ENCODE measurements at places on chromosomes 1 and 21.

- DNase-seq: no peak
Measured at GRCh38 chr1:13813398-13814012, 113.5 kb downstream of the PRDM2 start.

GRCh38 chr1:224641030-224641429, 24.9 kb downstream of the CNIH3 start:
- DNase-seq: no peak

- DNase-seq: no peak
Measured at GRCh38 chr1:107459204-107459904, 318.5 kb downstream of the NTNG1 start.

DNA sequence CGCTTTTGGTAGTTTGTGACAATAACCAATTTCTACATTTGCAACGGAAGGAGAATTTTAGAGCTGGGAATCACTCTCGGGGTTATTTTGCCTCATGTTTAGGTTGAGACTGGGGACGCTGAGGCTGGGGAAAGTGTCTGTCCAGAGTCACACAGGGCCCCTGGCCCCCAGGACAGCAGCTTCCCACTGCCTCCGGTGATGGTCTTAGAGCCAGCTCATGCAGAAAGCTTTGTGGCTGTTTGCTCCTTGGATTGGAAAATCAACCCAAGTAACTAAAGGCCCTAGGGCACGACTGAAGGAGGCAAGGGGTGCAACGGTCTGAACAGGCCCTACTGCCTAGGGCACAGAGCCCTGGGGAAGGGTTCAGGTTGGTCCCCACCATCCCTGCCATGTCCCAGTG, 72.0 kb downstream of the NID1 start:
- DNase-seq: no peak

DNA sequence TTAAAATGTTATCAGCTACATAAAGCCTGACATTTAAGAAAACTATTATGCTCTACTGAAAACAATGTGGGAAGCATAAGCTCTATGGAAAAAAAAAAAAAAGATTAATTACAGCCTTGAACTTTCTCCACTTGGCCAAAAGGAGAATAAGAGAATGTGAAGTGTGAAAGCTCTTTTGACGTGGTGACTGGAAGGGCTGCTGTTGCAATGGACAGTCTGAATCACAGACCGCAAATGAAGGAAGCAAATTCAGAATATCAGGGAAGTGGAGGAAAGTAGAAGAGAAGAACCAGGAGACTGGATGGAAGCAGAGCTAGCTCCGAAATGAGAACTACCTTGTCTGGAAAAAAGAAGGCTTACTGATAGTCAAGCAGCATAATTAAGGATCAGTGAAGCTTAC, 106.8 kb downstream of the AK5 start:
- DNase-seq: no peak

DNA sequence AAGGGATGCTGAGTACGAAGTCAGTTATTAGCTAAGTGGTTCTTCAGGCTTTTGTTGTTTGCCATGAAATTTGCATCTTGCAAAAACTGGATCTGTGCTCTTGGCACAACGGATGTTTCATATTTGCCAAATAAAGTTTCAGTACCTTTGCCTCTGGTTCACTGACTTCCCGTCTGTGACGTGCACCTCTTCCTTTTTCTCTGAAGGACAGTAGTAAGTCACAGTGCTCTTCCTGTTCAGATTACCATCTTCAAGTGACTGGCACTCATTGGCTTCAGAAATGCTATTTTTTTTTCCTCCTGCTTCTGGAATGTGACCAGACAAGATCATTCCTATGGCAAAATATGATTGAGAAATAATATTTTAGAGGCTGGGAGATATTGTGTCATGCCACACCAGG, 75.9 kb upstream of the GREM2 start:
- no peak for DNase-seq

- DNase-seq: no peak
Measured at GRCh38 chr1:37809942-37810341, 1.9 kb upstream of the YRDC start.

DNA sequence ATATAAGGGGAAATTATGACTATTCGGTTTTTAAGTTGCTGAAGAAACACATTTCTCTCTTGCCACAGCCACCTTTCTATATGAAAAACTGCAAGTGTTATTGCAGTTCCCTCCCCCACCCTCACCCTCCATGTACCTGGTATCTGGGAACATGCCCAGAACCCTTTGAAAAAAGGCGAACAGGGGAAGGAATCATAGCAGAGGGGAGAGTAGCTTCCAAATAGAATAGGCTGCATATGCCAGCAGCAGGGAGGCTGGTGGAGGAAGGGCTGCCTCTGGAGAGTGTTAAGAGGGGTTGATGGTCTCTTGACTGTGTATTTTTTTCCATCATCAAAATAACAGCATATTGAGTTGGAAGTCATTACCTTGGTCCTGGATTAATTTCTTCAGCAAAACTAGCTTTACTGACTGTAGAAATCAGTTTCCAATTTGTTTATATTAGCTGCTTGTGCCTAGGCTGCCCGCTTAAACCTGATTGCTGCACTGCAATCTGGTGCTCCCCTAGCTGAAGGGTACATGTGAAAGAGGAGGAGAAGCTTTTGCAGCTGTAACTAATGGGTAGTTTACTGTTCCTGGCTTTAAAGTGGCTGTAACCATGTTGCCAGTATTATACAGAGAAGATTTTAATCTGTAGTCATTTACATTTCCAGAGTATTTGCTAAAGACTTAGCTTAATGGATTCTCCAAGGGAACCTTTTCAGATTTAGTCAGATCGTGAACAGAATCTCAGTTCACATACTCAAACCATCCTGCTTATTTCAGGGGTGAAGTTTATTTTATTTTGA, 22.7 kb downstream of the AHCYL1 start:
- no peak for DNase-seq

DNA sequence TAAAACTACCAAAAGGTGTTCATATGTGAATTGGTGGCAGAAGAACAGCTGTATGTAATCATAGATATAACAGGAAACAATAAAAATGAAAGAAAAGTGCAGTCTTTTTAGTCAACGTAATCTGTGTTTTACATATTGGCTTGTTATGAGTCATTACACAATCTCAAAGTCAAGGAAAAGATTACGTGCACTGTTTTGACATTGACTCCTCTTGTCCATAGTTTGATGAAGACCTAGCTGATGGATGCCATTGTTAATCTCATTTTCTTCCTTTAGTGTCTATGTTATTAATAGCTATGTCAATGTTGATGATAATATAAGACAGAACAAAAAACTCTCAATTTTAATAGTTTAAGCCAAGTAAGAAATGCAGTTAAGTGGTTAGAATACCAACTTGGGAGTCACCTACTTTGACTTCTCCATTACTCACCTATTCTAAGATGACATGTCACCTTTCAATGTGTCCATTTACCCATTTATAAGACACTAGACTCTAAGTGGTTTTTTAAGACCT, 84.5 kb upstream of the SAMSN1 start:
- DNase-seq: no peak

Data from posterior cingulate gyrus (tissue), 11 donors.